Kidney tubule cell (primary cell): ENCODE measurements at places on chromosomes 4 and X.
A peak's percentile ranks its signal among the peaks of the same experiment; 100 is the strongest.

DNA sequence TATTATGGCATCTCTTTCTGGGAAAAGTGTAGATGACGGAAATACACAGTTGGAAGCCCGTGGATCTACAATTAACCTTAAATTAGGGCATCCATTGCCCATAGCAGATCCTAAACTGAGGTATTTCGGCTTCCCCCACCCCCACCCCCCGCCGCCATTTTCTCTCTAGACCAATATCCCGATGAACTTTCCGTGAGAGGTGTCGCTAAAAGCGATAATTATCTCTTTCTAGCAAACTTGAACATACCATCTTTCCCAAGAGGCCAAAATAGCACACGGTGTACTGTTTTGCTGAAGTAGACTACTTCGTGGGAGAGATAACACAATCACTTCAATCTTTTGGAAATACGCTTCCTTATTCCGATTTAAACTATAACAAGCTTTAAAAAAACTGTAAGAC lies 554 bp downstream of the KLHL15 start:
- no peak for DNase-seq

DNA sequence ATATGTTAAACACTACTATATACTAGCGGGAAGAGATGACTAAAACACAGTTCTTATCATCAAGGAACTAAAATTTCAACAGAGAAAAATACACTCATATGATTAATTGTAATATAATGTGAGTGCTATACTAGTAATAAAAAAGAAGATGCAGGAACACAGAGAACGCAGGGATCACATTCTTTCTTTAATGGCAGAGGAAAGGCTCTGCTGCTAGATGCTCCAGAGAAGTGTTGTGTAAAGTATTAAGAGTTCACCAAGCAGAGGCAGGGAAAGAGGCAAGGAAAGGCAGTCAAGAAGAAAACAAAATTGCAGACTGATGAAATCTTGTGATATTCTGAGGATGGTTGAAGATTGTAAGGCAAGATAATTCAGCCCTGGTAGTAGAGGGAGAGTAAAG lies 394.7 kb downstream of the PDGFC start:
- no peak for DNase-seq

DNA sequence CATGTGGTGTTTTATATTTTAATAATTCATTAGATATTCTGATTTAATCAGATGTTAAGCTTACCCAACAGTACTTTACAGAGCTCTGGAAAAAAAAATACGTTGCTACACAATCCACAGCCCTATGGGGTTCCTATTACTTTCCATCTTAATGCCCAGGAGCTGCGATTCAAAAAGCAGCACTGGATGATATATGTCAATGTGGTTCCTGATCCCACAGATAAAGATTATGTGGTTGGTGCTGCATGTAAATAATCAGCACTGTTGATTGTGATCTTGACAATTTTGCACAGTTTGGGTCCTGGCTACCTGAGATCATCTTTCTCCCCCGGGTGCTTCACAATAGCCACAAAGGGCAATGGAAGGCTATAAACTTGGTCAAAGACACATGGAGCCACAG lies 72.7 kb upstream of the DCLK2 start:
- no peak for DNase-seq

DNA sequence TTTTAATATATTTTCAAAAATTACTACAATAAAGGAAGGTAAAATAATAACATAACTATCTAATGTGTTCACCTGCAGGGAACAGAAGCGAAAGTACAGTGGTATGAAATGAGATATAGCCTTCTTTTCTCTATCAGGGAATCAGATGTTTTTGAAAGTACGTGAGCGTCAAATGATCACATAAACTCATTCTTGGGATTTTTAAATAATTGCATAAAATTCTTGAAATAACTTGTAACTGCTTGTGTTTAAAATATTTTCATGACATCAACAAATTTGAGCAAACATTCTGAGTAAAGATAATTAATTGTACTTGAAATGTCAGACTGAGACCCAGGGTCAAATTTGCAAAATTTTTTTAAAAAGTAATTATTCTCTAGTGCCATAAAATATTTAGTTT lies 193.5 kb upstream of the NEIL3 start:
- DNase-seq, result no peak

DNA sequence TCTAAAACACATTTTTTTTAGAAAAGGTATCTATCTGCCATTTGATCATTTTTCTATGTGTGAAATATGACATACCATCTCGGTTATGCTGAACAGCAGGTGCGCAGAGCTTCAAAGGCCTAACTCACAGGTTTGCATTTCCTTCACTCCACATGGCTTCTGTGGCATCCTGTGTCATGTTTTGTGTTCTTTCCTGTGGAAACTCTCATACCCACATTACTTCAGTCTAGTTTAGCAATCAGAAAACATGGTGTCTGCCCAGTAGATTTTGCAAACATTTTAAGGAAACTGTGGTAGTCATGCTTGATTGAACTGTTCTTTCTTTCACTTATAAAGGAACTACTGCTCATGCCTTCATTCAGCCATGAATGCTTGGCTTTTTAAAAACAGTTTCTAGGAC lies 11.3 kb upstream of the ARAP2 start:
- peak; percentile 30 for DNase-seq

DNA sequence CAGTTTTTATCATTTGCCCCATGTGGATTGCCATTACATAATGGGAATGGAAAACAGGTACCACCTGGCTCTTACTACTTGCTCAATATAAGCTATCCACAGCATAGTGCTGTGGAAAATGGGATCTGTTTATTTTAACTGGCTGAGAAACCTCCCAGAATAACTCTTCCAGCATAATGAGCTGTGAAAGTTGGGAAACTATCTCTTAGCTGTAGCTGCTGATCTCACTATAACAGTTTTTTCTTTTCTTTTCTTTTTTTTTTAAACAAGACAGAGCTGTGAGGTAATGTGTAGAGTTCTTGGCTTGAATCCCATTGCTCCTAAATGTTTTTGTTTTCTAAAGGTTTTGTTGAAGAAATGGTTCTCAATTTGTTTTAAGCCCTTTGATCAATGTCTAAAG lies 988.3 kb downstream of the PCDH19 start:
- no peak for DNase-seq

- peak; percentile 59 for DNase-seq
Observed at GRCh38 chr4:127143460-127144195, 489.1 kb upstream of the INTU start.

DNA sequence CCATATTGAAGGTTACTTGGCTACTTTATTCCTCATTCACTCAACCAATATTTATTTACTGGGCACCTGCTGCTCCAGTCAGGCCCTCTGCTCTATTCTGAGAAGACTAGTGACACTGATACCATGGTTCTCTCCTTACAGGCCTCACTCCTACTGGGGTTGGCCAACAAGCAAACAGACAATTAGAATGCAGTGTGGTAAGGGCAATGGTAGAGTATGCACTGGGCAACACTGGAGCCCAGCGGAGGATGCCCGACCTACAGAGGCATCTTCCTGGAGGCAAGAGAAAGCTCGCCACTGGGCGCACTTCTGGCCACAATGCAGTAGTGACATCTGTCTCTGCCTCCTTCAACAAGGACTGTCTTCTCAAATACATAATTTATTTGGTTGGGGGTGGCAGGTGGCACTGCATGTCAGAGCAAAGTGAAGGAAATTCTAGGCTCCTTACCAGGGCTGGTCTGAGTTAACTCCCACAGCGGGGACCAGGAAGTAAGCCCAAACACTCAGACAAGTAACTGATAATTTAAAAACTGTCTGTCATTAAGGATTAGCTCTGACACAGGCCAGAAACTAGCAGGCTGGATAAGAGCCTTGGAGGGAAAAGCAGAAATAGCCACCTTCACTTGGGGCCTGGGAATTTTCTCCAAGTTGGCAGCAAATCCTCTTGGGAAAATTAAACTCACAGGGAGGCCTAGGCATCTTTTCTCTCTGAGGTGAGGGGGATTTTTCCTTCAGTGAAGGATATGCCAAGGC lies 150.7 kb upstream of the EOLA2 start:
- DNase-seq, result no peak

- DNase-seq, result no peak
Observed at GRCh38 chrX:73447311-73447794, 500 bp downstream of the CDX4 start.

GRCh38 chrX:119121341-119121740 lies 6.3 kb downstream of the KIAA1210 start:
- DNase-seq, result peak; percentile 33

- DNase-seq, result no peak
Observed at GRCh38 chr4:124943145-124943889, 230.8 kb upstream of the ANKRD50 start.

DNA sequence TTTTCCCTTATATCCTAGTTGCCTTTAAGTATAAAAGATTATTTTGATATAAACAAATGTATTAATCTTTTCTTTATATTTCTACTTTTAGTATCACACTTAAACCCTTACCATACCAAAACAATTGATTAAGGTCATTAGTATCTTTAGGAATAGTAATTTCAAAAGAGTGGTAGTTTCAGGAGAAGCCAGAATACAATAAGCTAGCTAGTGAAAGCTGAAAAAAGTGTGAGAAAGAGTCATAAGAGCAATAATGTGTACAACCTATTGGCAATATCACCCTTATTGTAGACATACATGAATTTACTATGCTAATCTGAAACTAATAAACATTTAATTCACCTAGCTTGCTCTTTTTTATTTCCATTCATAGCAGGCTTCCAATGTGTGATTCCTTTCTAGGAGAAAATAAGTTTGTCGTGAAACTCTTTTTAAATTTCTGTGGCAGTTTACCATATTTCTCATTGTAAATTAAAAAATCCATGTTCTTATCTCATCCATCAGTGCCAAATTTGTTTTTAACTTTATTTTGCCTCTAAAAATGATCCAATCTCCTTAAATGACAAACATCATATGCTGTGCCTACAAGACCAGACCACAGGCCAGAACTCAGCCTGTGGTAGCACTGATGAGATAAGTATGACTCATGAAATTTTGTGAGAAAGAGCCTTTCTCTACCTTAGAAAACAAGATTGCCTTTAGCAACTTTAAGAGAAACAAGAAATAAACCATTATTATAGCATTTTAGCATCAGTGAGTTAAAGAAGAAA lies 8.1 kb downstream of the NEK1 start:
- peak; percentile 59 for DNase-seq

- peak; percentile 29 for DNase-seq
Observed at GRCh38 chrX:11137543-11138139, 26.5 kb downstream of the HCCS start.

- no peak for DNase-seq
Observed at GRCh38 chrX:84760560-84760959, 243.1 kb upstream of the APOOL start.

- no peak for DNase-seq
Observed at GRCh38 chr4:30726090-30726675, 6.0 kb downstream of the PCDH7 start.

DNA sequence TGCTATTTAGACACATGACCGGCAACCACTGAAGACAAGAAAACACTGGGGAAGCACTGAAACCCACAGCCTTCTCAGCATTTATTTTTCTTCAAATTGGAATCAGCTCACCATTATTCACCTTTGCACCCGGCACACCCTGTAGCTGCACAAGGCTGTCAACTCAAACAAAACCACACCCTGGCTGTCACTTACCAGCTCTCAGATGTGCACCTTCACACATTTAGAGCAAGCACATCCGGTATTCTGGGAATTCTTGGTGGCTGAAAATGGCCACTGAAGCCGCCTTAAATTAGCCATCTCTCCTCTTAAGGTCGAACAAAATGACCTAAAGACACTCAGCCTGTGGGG lies 5.9 kb downstream of the ZFYVE28 start:
- DNase-seq, result no peak

- no peak for DNase-seq
Observed at GRCh38 chr4:139875411-139875825, 209.8 kb downstream of the MGST2 start.

- no peak for DNase-seq
Observed at GRCh38 chr4:132417220-132417619, 731.9 kb upstream of the PCDH10 start.

GRCh38 chrX:38277802-38278201 lies 49.5 kb downstream of the RPGR start:
- no peak for DNase-seq

GRCh38 chr4:42401171-42401570 lies 3.9 kb downstream of the SHISA3 start:
- DNase-seq, result peak; percentile 23

DNA sequence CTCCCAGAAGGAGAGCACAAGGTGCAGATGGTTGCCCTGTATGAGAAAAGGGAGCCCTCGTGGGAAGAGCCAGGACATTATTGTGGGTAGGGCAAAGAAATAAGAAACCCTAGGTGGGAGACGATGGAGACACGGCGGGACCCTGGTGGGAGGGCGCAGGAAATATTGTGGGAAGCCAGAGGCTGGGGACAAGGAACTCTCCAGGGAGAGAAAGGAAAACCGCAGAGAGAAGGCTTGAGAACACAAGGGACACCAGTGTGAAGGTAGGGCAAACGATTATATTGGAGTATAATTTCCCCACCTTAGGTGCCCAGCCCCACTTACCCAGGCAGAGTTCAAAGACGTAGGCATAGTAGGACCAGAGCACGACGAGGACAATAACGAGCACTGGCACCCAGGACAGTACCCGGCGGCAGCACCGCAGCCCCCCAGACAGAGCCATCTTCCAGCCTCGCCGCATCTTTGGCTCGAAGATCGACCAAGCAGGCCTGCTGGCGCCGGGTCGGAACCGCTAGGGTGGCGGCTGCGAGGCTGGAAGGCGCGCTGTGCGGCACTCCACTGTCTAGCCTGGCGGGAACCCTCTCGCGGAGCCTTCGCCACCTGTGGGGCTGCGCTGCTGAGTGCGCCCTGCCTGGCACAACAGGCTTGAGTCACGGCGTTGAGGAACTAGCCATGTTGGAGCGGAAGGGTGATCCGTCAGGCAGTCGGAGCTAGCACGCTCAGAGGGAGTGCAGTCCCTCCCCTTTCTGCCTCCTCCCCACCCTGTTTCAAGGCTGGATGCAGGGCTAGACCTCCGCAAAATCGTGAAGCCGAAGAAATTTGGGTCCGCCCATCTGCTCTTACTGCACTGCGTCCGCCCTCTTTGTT lies at the start of gene ZDHHC15:
Gene ZDHHC15, minus strand, starts transcription at position 473 of the 867 bp plus-strand sequence. Its CDS starts 13 bp downstream, at position 460.
- DNase-seq, result peak; percentile 68

- DNase-seq, result no peak
Observed at GRCh38 chr4:20882500-20882899, 182.2 kb downstream of the PACRGL start.

- DNase-seq, result no peak
Observed at GRCh38 chr4:1366371-1367229, 19.6 kb downstream of the UVSSA start.
